AG09319 (cell line): ENCODE measurements at places on chromosomes 12 and 14.

DNA sequence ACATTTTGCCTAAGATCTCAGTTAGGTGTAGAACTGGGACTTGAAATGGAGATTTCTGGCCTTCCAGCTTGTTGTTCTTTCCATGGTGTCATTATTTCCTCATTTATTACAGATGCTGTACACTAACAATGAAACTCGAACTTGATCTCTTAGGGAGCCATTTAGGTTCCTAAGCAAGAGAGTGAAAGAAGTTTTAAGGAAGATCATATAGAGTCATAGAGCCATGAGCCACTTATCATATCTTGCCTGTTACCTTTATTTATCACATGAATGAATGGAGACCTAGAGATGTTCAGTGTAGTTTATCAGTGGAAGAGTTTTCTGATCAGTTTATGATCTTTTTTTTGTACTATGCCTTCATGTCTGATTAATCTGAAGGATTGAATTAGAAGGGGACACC is 9.9 kb downstream of the HELB start:
- no peak for DNase-seq

DNA sequence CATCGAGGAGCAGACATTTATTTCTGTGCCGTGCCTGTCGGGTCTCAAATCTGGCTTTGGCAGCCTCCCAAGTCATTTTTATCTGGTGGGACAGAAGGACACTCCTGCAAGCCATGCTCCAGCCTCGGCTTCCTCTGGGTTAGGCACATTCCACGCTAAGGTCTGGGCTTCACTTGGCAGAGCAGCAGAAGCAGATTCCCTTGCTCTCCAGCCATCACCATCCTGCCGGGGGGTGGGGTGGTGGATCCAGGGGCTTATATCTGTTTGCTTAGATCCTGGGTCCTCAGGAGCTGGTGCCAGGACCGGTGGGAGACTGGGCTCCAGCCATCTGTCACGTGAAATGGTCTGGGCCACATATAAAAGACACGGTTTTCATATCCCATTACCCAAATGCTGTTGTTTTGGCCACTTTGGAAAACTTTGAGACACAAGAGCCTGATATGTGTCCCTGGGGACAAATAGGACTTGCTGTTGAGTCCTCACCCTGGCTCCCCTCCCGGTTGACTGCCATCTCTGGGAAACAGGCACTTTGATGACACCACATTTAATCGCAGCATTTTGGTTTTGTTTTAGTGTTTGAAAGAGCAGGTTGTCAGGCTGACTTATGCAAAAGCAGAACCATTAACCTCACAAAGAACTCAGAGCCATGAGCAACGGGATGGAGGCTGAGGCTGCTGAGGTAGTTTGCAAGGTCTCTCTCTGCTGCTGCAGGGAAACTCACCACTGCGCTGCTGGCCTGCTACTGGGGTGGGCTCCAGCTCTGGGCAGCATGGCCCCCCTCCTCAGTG is 69.6 kb upstream of the PRMT8 start:
- no peak for DNase-seq

DNA sequence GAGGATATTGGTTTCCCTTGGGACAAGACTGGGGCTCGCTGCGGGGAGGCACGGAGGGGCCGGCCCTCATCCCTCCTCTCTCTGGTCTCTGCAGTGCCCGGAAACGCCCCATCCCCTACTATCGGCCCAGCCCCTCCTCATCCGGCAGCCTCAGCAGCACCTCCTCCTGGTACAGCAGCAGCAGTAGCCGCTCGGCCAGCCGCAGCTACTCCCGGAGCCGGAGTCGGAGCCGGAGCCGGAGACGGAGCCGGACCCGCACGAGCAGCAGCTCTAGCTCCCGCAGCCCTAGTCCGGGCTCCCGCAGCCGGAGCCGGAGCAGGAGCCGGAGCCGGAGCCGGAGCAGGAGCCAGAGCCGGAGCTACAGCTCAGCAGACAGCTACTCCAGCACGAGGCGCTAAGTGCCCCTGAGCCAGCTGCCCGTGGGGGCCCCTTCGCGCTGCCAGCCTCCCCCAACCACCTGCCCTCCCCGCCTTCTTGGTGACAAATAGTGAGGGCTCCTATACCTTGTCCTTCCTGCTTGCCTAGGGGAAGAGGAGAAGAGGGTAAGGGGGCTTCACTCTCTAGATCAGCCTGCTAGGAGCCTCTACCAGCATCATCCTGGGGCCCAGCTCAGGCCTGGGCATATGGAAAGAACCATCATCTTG is 22.2 kb upstream of the HSPB8 start:
- no peak for DNase-seq

DNA sequence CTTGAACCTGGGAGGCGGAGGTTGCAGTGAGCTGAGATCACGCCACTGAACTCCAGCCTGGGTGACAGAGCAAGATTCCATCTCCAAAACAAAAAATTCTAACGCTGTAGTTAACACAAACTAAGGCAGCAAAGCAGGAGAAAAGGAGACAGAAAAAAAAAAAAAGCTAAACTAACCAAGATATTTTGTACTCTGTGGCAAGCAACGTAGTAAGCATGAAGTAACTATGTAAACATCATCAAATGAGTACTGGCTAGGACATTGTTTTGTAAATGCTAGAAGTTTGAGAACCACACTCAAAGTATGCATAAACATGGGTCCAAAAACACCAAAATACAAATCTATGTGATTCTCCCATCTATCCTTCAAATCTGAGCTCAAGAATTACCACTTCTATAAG is 44.2 kb downstream of the C2CD5 start:
- no peak for DNase-seq

DNA sequence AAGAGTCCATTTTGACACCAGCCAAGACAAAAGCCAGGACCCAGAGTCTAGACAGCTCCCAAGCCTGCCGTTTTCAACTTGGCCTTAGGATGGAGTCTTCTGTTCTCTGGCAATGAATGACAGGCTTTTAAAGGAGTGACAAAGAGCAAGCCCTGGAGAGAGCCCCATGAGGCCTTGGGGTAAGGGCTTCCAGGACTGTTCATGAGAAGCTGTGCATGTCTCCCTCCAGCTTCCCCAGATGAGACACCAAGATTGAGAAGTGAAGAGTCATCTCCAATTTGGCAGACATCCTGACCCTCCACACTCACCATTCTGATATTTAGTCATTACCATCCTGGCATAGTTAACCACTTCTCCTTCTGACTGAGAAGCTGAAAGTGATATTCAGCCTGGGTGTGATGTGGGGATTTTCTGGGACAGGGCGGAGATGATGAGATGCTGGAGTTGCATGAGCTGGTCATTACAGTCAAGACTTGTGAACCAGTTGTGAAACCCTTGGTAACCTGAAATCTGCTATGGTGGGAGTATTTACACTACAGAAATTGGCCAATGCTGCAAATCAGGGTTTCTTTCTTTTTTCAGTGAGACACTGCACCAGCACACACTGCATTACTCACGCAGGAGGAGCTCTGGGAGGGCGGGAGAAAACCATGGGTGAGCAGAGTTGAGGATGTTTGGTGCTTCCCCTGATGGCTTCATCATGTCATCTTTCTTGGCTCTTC is 77.8 kb downstream of the VCPKMT start:
- DNase-seq: peak; percentile 80

- DNase-seq: no peak
These were observed 455.8 kb downstream of the SOX5 start for GRCh38 chr12:23493672-23494071.

DNA sequence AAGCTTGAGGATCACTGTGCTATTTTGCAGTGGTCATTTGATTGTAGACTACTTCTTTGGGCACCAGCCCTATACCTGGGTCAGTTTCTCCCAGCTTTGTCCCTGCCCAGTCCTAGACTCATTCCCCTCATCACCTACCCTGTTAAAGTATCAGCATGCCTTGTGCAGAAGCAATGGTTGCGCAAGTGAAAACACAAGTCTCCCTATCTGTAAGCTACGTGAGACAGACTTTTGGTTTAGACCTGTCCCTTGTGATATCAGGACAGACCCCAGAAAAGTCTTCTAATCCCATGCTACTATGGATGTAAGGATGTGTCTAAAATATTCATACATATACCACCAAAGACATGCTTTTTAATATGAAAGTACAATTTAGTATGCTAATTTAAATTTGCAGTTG is 88.8 kb upstream of the ATP2B1 start:
- no peak for DNase-seq

DNA sequence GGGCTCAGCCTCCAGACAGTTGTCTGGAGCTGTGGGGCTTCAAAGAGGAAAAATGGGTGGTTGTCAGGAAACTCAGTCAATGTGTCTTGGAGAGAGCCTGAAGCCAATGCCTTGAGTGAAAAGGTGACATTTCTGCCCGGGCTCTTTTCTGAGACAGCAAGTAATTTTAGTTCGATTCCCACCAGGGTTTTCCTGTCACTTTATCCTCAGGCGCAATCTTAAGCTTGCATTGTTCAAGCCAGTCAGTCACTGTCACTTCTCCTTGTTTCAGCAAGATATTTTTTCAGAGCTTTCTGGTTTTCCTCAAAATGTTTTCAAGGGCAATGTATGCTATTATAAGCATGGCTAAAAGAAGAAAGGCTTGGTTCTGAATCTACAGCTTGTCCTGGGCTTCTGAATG is 404.7 kb upstream of the SEL1L start:
- no peak for DNase-seq

DNA sequence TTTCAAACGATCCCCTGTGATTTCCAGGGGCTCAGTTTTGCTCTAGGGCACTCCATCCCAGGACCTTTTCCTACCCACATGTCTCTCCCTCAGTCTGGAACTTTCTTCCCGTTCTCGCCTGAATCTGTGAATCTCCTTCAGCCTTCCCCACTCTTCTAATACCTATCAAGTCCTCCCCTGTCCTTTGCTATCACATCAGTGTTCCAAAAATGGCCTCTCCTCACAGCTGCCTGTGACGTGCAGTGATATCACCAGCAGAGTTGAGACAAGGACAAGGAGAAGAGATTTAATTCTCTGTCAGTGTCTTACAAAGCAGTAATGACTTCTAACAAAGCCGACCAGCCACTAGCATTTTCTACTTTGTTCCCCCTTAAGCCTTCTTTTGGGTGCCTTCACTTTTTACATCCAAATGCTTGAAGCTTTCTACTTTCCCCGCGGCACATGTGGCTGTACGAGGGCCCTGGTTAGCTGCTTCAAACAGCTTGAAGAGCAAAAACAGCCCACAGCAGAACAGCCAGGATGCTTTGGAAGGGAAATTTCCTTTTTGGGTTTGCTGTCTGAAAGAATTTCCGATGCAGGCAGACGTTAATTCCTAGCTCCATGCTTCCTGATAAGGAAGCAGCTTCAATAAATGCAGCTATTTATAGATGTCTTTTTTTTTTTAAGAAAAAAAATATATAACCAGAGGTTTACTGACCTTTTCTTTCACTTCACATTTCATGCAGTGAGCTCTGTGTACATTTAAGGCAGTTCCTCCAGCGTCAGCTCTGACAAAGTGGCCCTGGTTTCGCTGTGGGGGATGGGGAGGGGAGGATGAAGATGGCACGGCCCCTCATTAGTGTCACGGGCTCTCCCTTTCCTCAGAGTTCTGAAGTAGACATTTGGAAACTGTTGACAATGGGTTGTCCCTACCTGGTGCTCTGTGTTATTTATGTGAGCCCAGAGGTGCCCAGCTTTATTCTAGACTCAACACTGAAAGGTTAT is 109.3 kb downstream of the ETV6 start:
- DNase-seq: no peak

GRCh38 chr12:55831447-55831815 is 2.0 kb upstream of the DNAJC14 start:
- DNase-seq: no peak

DNA sequence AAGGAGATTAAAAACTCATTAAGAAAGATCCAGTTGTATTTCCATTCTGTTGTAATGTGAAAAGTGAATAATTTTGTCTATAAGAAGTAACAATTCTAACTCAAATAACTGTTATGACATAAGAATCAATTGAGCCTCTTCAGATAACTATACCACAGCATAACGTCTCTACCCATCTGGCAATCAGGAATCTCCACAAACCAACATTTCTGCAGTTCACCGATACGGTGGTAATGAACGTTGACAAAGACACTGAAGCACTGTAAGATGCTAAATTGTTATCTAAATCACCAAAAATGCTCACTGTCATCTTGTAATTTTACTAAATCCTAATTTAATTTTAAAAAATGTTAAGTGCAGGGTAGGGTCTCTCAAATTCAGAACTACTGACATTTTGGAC is 130.9 kb upstream of the USP15 start:
- no peak for DNase-seq

DNA sequence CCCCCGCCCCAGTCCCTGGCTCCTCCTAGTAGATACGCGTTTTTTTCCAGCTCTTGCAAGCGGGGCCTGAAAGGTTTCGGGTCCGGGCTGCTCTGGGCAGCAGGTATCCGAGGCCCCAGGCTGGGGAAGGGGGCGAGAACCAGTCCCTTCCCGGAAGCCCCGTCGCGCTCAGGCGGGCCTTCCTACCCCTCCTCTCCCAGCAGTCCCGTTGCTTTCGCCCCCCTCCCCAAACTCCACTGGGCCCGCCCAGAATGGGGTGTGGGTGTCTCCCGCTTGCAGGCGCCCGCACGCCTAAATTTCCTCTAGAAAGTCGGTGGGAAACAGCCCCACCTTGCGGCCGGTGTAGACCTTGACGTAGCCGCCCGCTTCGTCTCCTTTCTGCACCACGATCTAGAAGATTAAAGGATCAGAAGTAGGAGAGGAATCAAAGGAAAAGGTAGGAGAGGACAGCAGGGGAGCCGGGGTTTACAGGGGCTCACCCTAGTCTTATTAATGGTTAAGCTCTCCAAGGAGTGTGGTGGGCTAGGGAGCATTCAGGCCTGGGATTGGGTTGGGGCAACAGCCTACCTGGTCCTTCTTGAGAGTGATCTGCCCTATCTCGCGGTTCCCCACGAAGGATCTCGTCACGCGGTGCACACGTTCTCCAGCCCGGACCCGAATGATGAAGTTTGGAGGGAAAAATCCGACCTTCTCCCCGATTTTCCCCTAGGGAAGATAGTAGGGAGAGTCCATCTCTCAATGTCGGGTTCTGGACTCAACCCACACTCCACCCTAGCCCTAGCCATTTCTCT is 7.3 kb downstream of the STAC3 start:
- no peak for DNase-seq

GRCh38 chr14:89855961-89856656 is 98.4 kb downstream of the EFCAB11 start:
- peak; percentile 48 for DNase-seq

GRCh38 chr12:14284184-14284722 is 81.2 kb upstream of the ATF7IP start:
- DNase-seq: no peak
